Transverse colon (tissue), 4 donors: ENCODE measurements at places on chromosomes 1 and 21. TPM values are rescaled to one million over a fixed set of nuclear protein-coding genes. Genes with fewer than 3 reads are reported as not detected.

DNA sequence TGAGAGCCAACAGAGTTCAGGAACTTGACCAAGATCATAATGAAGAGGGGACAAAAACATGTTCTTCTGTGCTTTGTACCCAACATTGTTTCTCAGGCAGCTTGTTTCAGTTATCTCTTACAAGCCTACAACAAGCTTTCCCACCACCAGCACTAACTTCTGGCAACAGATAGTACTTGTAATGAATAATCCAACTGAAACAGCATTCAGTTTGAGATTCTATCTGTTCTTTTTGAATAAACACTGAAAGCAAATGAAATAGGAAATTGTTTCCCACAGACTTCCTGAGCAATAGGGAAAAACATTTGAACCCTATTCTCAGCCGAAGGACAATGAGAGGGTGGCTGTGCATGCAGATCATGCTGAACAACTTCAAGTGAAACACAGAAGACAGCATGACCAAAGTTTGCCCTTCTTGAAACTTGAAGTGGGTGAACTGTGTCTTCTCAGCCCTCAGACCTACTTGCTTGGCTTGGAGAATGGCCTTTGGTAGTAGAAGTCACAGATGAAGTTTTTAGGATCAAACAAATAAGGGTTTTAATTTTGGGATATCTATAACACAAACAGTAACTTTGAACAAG lies 11.2 kb upstream of the HOOK1 start:
- H3K27me3 ChIP-seq: no peaks in the 10 kb centered on the region
- no peaks in the 10 kb centered on the region for H3K36me3 ChIP-seq
- no peak overlapping the region for H3K27ac ChIP-seq
- H3K4me3 ChIP-seq: no peak overlapping the region
- no peak for DNase-seq

Gene DYNLT4
- 1.4 TPM for total RNA-seq

GRCh38 chr1:23029337-23029736 lies 10.1 kb downstream of the KDM1A start:
- H3K4me1 ChIP-seq: no peaks in the 10 kb centered on the region
- no peak overlapping the region for H3K4me3 ChIP-seq
- H3K27ac ChIP-seq: no peak overlapping the region
- no peaks in the 10 kb centered on the region for H3K27me3 ChIP-seq
- no peak for DNase-seq

Gene RGSL1
- not detected for total RNA-seq

DNA sequence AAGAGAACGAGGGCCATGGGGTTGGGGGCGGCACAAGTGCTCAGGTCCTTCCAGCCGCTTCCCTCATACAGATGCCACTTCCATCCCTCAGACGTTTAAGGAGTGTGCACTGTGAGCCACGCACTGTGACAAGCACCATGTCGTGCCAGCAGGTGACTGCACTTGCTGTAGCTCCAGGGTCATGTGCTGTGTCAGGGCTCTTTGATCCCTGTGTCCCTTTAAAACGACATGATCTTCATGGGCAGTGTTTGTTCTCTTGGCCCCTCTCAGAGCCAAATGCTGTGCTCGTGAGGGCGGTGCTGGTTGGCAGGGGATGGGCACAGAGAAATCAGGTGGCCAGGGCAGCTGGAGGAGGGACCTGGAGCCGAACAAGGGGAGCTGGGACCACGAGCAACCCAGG lies 19.9 kb downstream of the IL10RB start:
- H3K4me3 ChIP-seq: no peak overlapping the region
- peaks cover 41% of the 10 kb centered on the region for H3K36me3 ChIP-seq
- H3K27me3 ChIP-seq: no peaks in the 10 kb centered on the region
- DNase-seq: no peak
- peaks cover 4% of the 10 kb centered on the region for H3K4me1 ChIP-seq
